ENCODE measurements at places on chromosomes 4 and X.

GRCh38 chrX:57822398-57822797 lies 87.9 kb downstream of the ZXDA start:
- DNase-seq, result no peak

- no peak for DNase-seq
Observed at GRCh38 chr4:176746846-176747245, 45.9 kb downstream of the VEGFC start.

DNA sequence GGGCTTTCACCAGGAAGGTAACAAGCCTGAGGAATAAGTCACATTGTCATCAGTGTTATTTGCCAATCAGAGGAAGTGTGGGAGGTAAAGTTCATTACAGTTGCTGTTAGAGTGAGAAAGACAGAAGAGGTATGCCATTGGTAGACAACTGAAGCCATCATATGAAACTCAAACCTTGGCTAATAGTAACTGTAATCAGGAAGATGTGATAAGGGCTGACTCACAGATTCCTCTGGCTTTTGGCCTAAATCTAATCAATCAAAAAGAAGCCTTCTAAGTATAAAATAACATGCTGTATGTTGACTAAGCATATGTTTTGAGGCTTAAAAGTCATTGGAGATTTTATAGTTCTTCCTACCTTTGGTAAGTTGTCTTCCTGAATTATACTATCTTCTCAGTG lies 242.8 kb downstream of the PCDH7 start:
- no peak for DNase-seq

- no peak for DNase-seq
Observed at GRCh38 chr4:25770847-25771246, 91.9 kb downstream of the SEL1L3 start.

DNA sequence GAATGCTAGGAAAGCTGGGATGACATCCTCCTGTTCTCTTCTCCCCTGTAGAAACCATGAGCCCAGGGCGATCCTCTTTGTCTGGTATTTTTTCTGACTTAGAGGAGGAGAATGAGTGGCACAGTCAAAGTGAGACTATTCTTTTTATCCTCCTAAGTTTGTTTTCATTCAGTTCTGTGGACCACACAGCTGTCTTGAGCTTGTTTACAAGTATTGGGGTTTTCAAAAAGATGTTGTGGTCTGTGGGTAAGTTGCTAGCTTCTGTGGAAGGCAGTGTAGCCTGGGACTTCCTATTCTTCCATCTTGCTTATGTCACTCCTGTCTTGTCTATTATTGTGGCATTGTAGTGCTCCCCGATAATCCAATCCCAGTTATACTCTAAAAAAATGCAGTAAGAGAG lies 223.0 kb downstream of the PAPSS1 start:
- no peak for DNase-seq

GRCh38 chr4:155609455-155610059 lies 57.1 kb upstream of the GUCY1A1 start:
- no peak for DNase-seq

DNA sequence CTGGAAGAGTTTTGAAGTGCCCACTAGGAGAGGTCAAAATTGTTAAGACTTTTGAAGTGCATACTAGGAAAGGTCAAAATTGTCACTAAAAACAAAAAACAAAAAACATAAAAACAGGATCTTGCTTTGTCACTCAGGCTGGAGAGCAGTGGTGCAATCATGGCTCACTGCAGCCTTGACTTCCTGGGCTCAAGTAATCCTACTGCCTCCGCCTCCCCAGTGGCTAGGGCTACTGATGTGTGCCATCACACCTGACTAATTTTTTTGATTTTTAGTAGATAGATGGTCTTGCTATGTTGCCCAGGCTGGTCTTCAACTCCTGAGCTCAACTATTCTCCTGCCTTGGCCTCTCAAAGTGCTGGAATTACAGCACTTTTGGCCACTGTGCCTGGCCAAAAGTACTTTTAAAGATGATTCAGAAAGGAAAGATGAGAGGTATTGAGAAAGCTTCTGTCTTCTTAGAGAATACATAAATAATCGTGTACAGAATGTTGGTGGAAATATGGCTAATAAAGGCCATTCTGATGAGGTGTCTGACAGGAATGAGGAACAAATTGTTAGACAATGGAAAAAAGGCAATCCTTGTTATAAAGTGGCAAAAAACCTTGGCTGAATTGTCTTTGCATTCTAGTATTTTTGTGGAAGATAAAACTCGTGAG lies 43.3 kb upstream of the STX18 start:
- no peak for DNase-seq

DNA sequence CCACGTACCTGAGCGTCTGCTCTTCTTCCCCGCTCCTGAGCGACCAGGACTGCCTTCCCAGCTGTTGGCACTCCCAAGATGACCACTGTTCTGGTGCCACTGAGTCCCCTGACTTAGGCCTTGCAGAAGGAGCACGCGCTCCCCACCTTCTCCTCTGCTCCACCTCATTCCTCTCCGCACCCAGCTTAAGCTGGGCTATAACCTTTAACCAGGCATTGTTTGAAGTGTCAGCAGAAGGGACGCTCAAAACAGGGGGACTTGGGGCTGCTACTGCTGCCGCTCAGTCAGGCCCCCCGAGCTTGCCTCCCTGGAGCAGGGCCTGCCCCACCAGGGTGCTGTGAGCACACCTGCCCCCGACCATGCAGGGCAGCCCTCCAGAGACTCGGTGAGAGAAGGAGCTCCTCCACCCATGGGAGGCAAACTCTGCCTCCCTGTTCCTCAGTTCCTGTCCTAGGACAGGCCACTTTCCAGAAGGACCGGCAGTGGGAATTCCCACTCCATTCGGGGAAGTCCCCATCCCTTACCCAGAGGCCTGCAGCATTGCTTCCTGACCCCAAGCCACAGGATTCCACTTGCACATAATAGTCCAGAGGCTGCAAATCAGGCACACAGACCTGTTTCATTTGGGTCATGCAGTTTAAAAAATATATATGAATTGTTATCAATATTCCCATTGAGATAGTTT lies 99.7 kb upstream of the ENPP6 start:
- no peak for DNase-seq

GRCh38 chrX:17923546-17923945 lies 62.4 kb upstream of the RAI2 start:
- DNase-seq, result no peak

- no peak for DNase-seq
Observed at GRCh38 chr4:95701500-95702170, 138.3 kb upstream of the PDHA2 start.

- no peak for DNase-seq
Observed at GRCh38 chr4:4680243-4680642, 138.4 kb upstream of the STX18 start.

GRCh38 chr4:80016506-80016905 lies 56.5 kb downstream of the ANTXR2 start:
- no peak for DNase-seq

- no peak for DNase-seq
Observed at GRCh38 chr4:78512357-78512920, 39.1 kb upstream of the ANXA3 start.

GRCh38 chr4:74013264-74013663 lies 14.8 kb upstream of the CXCL5 start:
- no peak for DNase-seq

- no peak for DNase-seq
Observed at GRCh38 chrX:49174723-49175122, 3.0 kb downstream of the PLP2 start.

DNA sequence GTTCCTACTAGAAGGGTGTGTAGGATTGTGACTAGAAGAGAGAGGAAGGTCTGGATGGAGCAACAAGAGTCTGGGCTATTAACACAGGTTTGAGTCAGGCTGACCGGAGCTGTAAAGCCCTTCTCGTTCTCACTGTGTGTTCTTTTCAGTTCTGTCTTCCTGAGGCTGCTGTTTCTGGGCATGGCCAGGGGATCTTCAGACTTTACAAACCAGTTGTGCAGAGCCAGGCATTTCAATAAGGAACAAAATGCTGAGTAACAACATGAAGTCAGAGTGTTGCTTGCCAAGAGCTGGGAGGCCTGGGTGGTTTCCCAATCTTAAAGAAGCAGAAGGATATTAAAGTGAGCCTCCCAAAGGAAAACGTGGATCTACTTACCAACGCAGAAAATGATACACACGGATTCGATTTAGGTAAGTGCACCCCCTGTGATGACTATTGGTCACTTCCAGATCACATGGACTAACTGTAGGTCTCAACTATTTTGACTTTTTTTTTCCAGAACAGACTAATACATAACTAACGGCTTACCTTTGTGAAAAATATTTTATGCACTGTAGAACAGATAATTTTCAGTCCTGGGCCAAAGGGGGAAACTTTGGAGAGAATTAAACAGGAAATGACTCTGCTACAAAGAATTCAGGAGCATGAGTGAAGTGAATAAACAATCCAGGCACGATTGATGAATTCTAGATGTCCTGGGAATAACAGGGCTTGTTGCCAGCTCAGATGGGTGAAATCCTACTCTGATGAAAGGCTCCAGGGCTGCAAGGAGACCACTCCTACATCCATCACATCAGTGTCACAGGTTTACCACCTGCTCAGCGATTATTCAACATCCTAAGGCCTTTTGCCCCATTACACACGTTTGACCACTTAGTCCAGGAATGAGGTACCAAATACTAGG lies 94.5 kb downstream of the ANXA3 start:
- peak; percentile 7 for DNase-seq

- DNase-seq, result no peak
Observed at GRCh38 chr4:532588-533317, 33.7 kb downstream of the PIGG start.

DNA sequence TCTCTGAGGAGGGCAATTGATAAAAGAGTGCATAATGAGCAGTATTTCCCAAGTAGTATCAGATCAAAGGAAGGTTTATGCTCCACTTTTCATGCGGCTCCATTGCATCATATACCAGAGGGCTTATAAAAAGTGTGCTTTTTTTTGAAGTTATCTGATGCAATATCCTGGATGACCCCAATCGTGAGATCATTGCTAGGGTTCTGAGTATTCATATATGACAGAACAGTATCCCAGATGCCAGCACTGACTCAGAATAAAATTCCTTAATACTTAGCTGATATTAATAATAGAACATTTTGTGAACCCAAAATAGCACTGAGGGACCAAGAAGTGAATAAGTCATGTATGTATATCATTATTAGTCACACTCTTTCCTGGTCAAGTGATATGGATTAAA lies 945.5 kb upstream of the AGA start:
- no peak for DNase-seq

DNA sequence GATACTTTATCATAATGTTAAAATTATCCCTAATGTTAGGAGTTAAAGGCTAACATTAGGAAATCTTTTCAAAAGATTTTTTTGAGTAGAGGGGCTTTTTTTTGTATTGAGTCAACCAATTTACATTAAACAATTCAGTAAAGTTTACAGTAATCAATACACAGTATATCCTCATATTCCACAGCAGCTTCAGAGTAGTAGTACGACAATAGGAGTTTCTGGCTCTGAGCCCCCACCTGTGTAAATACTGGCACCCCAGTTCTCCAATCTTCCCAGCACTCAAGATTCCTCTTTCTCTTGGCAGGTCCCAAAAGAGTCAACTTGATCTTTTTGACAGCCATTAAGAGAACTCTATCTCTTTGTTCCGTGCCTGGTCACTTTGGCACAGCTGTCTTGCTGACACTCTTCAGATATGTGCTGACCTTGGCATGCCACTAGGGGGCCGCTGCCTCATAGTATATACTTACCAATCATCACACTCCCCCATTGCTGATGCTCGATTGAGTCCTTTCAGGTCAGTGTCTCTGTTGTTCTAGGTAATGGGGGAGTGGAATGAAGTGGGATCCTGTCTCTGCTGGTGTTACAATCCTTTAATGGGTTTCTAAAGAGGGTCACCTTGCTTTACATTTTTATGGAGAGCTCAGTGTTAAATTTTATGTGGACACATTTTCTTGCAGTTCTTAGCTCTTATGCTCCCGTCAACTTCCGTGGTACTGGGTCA lies 19.5 kb upstream of the CCNI start:
- peak; percentile 64 for DNase-seq

GRCh38 chrX:104270212-104270611 lies 15.5 kb upstream of the ESX1 start:
- DNase-seq, result no peak

DNA sequence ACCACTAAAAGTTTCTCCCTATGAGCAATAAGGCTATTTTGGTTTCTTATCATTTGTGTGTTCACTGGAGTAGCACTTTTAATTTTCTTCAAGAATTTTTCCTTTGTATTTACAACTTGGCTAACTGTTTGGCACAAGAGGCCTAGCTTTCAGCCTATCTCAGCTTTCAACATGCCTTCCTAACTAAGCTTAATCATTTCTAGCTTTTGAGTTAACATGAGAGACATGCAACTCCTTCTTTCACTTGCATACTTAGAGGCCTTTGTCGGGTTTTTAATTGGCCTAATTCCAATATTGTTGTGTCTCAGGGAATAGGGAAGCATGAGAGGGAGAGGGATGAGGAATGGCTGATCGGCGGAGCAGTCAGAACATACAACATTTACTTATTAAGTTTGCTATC lies 349.8 kb downstream of the OPHN1 start:
- no peak for DNase-seq

DNA sequence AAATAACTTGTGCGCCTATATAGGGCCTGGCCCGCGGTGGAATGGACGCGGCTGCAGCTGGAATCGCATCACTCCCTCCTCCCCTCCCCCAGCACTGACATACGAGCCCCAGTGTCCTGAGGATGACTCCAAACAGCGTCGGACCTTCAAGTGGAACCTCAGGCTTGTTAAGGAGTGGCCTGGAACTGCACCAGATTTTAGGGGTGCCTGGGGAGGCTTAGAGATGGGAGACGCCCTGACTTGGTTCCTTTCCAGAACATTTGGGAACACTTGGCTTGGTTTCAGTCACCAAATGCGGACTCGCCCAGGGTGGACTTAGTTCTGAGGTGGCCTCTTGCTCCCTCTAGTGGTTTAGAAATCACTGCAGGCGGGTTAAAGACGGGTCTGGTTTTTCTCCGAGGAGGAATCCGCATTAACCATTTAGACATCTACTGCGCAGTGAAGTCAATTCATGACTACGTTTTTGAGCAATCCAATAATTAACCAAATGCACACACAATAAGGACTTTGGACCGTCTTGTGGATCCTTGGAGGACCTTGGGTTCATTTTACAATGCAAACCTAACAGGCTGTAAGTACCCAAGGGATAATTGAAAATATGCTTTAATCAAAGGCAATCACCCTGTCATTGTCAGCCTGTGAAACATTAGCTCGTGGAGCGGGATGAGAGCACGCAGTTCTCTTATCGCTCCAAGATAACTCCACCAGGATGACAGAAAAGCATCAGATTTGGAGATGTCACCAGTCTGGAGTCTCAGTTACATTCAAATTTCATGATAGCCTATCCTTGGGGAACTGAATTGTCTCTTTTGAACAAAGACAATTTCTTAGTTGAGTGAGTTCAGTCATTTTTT lies 11.2 kb upstream of the PDGFRA start:
- DNase-seq, result peak; percentile 49

GRCh38 chrX:84047339-84047738 lies 140.7 kb downstream of the RPS6KA6 start:
- no peak for DNase-seq

DNA sequence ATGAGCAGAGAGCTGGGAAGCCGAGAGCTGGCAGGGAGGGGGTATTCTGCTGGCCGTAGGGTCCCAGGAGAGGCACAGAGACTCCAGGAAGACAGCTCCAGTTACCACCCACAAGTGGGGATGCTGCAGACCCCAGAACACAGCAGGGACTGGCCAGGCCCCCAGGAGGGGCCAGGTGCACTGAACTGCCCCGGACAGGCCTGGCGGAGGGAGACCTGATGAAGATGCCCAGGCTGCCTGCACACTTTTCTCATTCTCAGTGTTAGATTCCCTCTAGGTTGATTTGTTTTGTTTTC lies 110.8 kb downstream of the CPZ start:
- DNase-seq, result no peak

GRCh38 chrX:31658360-31658759 lies 586.5 kb upstream of the FTHL17 start:
- DNase-seq, result no peak

GRCh38 chr4:15004739-15005301 lies 2.5 kb downstream of the CPEB2 start:
- peak; percentile 67 for DNase-seq

Measured in substantia nigra (tissue), 51 donors.